ENCODE measurements at places on chromosomes 4 and X.

- DNase-seq = no peak
Measured at GRCh38 chr4:109672169-109672930, 30.9 kb downstream of the CASP6 start.

- DNase-seq = no peak
Measured at GRCh38 chr4:105399532-105400161, 74.2 kb downstream of the PPA2 start.

DNA sequence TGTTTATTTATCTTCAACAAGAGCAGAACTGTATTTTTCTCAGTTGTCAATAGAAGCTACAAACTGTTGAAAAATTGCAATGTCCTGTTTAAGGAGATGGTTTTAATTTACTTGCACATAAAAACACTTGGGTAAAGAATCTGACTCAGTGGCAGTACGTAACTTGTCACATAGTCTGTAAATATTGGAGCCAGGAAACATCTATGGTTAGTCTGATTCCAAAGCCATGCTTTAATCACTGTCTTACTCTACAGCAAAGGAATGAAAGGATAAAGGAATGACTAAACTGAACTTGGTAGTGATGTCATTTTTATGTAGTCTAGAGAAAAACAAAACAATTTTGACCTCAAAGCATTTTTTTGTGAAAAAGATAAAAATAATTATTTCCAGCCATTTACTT, 537.2 kb downstream of the STIM2 start:
- DNase-seq = no peak

DNA sequence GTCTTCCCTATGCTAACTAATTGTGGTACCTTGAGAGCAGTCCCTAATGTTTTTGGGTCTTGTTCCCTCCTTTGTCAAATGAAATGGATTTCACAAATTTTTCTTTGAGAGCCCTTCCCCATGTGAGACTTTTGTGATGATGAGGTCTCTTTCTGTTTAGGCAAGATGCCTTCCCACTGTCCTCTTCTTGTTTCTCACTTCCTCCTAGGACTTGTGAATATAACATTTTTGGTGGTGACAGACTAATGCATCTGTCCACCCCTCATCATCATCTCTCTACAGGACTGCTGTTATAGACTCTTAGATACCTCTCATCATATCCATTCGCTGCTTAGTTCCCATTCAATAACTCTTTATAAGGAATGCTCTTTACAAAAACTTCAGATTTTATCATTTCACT, 8.7 kb upstream of the ANK2 start:
- no peak for DNase-seq

GRCh38 chr4:77151241-77151640, 5.8 kb upstream of the CCNG2 start:
- DNase-seq = no peak

DNA sequence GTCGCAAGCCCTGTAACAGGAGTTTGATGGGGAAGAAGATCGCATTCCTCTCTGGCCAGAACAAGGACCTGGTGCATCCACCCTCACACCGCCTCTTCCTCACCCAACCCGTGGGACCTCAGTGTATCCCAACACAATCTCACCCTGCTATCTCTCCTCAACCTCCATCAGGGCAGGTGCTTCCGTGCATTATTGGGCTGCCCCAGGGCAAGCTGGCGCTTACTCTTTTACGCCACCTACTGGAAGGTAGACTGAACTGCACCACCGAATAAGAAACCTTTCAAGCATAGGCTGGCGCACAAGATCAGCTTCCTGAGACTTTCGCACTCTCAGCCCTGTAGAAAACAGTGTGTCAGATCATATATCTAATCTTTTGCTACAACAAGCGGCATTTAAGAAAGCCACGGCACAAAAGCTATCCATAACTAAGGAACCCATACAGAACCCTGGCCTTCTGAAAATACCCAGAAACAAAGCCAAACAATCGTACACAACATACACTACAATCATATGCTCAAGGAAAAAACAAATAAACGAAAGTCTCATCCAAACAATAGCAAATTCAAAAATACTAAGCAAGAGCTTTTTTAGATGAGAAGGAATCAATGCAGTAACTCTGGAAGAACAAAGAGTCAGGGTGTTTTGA, 209.3 kb downstream of the UGT8 start:
- peak; percentile 11 for DNase-seq

GRCh38 chr4:168945291-168945690, 64.8 kb downstream of the CBR4 start:
- no peak for DNase-seq

DNA sequence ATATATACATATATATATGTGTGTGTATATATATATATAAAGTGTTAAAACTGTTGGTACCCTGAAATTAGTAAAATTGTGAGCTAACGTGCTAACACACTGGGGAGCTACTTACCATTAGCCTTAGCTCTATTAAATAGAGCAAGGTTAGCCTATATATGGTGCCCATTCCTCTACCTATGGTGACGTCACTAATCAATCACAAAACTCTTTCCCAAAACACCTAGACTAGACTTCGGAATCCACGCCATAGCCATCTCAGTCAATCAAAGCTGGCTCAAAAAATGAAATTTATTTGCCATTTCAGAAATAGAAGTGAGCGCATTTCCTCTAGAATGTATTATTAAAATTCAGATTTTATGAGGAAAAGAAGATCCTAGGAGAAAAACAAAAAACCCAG, 229.0 kb upstream of the TENM3 start:
- DNase-seq = no peak

Data from CD4-positive, alpha-beta T cell treated with Interleukin-6 at 100 ng/mL for 8 hours (primary cell).